Activated T-cell treated with anti-CD3 and anti-CD28 coated beads for 48 hours (primary cell): ENCODE measurements at places on chromosomes 2 and 18.

DNA sequence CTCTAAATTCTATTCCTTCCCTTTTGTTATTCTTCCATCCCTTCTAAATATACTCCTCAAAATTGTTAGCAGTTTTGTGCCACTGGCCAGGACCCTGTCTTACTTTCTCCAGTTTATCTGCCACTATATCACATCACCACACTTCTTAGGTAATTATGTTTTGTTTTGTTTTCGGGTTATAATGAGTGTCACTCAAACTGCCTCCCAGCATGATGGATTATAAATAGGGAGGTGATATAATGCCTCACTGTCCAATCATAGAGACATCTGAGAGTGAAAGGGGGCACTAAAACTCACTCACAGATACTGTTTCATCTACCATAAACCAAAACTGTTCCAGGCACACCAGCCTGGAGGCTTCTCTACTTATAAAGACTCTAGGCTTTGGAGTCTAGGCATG, 3.5 kb downstream of the RSAD2 start:
- no peak for DNase-seq

- DNase-seq = no peak
Observed at GRCh38 chr2:120530781-120531180, 184.8 kb downstream of the INHBB start.

DNA sequence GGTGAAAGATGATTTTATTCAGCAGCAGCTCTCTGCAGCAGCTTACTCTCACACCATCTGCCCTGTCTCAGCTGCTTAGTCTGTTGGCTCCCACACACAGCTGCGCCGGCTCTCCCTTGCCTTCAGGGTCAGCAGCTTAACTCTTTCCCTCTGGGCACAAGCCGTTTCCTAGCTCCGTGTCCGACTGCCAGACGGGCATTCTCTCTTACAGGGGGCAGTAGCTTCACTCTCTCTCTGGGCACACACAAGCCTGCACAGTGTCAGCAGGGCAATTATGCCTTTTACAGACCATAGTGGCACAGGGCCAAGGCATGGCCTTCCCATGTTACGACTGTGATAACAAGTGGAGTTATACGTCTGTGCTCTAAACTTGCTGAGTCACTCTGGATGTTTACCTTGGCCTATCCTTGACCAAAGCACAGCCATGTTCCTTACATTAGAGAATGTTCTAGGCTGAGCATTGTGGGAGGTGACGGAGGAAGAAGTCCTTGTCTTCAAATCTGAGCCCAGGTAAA, 31.7 kb downstream of the PCARE start:
- no peak for DNase-seq

- no peak for DNase-seq
Observed at GRCh38 chr2:20207051-20207450, 17.9 kb downstream of the SDC1 start.

- no peak for DNase-seq
Observed at GRCh38 chr18:4844320-4844719, 352.7 kb downstream of the AKAIN1 start.

DNA sequence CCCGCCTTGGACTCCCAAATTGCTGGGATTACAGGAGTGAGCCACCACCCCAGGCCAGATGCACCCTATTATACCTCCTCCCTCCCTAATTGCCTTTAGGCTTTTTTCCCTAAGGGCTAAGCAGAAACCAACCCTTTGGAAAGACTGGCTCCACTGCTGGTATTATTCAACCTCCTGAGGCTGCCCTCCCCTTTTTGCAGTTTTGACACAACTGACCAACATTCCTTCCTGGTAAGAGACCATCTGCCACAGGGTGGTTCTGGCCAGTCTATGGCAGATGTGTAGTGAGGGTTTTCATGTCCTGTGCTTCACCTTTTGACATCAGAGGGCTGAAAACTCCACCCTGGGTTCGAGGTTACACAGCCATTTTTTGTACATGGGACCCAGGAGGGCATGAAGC, 1785.3 kb upstream of the CELF4 start:
- DNase-seq = no peak

DNA sequence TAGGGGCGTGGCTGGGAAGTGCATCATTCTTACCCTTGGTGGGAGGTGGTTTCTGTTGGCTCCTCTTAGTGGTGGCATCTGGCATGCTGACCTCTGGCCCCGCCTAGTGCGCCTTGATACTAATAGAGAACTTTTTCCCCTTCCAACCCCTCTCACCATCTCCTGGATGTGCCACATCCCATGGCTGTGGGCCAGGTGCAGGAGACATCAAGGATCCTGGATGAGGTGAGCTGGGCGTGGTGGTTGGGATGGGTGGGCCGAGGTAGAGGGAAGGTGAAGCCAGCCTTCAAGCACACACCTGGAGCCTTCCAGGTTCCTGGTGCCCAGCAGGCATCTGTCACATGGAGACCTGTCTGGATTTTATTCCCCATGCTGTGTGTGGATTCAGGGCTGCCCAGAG, 149.2 kb downstream of the DYSF start:
- DNase-seq = no peak

DNA sequence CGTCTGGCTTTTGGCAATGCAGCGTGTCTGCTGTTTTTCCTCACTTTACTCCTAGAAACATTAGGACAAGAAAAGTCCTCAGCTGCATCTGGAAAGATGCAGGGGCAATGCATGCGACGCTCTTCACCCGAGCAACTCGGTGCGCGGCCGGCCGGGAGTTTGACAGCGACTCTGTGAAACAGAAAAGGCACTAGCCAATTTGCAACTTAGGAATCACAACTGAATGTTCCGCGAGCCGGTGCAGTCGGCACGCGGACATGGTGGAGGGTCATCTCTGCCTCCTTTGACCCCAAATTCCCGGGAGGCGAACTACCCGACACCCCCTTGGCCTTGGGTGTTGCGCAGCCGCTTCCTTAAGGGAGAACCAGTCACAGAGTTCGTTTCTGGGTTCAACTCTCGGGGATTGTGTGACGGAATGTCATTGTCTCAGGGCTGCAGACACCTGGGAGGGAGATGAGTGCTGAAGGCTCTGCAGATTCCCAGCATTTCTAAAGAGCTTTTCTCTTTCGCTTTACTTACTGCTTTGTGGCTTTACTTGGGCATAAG, 9.8 kb downstream of the NR4A2 start:
- DNase-seq = no peak

DNA sequence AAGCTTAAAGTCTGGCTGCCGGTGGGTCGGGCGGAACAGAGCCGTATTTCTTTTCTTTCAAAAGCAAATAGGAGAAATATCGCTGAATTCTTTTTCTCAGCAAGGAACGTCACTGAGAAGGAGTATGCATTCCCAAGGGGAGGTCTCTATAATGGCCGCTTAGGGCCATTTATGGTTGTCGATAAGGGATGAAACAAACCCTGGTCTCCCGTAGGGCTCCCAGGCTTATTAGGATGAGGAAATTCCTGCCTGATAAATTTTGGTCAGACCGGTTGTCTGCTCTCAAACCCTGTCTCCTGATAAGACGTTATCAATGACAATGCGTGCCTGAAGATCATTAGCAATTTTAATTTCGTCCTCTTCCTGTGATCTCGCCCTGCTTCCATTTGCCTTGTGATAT, 227.7 kb upstream of the ZEB2 start:
- DNase-seq = no peak
